ENCODE measurements at places on chromosomes 6 and 20. TPM values are rescaled to one million over a fixed set of nuclear protein-coding genes. Genes with fewer than 3 reads are reported as not detected.

DNA sequence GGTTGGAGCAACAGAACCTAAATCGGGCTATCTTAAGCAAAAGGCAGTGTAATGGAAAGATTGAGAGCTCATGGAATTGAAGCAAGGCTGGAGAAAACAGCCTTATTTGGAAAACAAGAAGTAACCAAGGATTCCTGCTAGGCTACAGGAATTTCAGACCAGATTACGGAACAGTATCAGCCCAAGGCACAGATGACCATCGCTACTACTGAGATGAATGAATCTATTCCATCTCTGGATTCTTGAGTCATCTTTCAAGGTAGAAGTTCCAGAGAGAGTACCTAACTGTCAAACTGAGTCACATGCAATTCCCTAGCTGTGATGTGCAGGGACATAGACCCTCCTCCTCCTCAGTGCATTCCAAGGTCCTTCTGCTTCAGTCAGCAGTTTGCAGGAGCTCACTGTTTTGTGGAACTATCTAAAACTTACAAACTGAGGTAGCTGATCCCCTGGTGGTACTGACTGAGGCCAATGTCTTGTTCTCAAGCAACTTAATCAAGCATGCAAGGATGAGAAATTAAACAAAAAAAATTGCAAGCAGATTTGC, 62.0 kb upstream of the SMLR1 start:
- H3K4me3 ChIP-seq: no peak overlapping the region
- no peak overlapping the region for H3K27ac ChIP-seq
- H3K4me1 ChIP-seq: no peaks in the 10 kb centered on the region
- no peak for DNase-seq

GRCh38 chr20:1810572-1810925, 84.7 kb upstream of the SIRPA start:
- no peak overlapping the region for H3K4me3 ChIP-seq
- H3K27me3 ChIP-seq: peaks cover 31% of the 10 kb centered on the region
- H3K27ac ChIP-seq: no peak overlapping the region
- peaks cover 8% of the 10 kb centered on the region for H3K4me1 ChIP-seq

DNA sequence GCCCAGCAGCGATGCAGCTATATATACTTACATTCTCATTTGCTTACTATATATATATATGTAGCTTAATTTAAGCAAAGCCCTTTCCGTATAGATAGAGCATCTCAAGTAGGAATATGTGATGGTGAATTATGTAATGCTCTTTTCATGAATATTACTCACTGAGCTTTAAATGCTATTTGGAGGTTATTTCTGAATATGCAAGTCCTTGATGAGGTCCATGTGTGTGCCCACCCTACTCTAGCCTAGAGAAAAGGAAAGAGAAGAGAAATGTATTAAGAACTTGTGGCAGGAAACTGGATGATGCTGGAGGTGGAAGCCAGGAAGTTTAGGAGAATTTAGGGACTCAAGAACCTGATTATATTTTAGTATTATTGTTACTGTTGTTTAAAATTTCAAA, 63.2 kb downstream of the PHACTR1 start:
- DNase-seq: no peak
- no peaks in the 10 kb centered on the region for H3K36me3 ChIP-seq
- no peak overlapping the region for H3K27ac ChIP-seq

DNA sequence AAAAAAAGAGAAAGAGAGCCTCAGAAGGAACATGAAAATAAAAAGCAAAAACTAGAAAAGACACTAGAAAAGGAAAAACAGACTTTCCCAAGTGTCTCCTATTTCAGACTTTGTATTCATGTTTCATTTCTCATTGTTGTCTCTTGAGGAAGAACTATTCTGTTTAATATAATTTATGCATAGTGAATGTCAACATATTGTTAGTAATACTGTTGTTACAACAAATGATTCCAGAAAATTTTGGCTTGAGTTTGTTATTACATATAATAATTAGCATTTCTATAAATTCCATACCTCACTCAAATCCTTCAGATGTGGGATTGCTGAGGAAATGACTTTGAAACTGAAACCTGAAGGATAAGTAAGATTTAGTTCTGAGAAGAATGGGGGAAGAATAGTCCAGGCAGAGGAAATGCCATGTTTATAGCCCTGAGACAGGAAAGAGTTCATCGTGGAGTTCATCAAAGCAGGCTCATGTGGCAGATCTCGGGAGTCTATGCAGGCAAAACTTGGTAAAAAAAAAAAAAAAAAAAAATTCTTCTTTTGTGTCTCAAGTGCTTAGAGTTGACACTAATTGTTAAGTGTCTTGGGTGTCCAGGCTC, 53.1 kb upstream of the EIF2S2 start:
- H3K27me3 ChIP-seq: peaks cover 4% of the 10 kb centered on the region
- DNase-seq: no peak
- no peak overlapping the region for H3K4me3 ChIP-seq

DNA sequence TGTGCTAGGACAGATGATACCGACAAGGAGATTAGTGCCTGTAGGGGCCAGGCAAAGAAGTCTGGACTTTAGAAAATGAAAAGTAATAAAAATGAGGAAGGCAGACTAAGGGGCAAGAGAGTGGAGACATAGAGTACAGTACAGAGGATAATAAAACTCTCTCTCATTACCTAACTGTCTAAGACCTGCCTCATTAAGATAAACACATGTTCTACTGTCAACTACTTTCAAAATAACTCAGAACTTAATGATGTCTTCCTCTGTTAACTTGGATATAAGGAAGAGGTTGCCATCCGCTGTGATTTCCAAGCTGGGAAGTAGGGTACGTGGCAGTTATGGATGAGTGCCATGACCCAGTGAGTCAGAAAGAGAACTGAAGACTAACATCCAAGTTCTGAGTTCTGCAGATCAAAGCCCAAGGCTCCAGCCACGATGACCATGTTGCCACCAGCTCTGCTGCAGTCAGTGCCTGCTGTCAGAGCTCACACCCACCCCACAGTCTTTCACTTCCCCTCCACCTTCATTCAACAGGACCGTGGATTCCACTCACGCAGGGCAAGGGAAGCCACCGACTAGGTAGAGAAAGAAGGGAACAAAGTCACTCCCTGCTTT, 81.8 kb downstream of the KIF16B start:
- no peak overlapping the region for H3K27ac ChIP-seq
- no peak overlapping the region for H3K4me3 ChIP-seq
- H3K36me3 ChIP-seq: no peaks in the 10 kb centered on the region
- DNase-seq: no peak

- H3K4me1 ChIP-seq: peaks cover 10% of the 10 kb centered on the region
- DNase-seq: no peak
- H3K27ac ChIP-seq: no peak overlapping the region
- no peak overlapping the region for H3K4me3 ChIP-seq
- H3K27me3 ChIP-seq: peaks cover 74% of the 10 kb centered on the region
These were observed 392 bp downstream of the TRIM31 start for GRCh38 chr6:30112402-30112994.

- DNase-seq: no peak
- no peaks in the 10 kb centered on the region for H3K36me3 ChIP-seq
- peaks cover 7% of the 10 kb centered on the region for H3K27me3 ChIP-seq
These were observed 39.1 kb upstream of the BEND6 start for GRCh38 chr6:56915832-56916231.

GRCh38 chr6:50442531-50443040, 270.7 kb upstream of the TFAP2D start:
- no peak for DNase-seq
- no peaks in the 10 kb centered on the region for H3K27me3 ChIP-seq
- H3K4me1 ChIP-seq: no peaks in the 10 kb centered on the region
- no peak overlapping the region for H3K27ac ChIP-seq

- H3K36me3 ChIP-seq: no peaks in the 10 kb centered on the region
- H3K27ac ChIP-seq: no peak overlapping the region
- no peak overlapping the region for H3K4me3 ChIP-seq
These were observed 183.5 kb upstream of the AFDN start for GRCh38 chr6:167643223-167643622.

GRCh38 chr20:46209930-46210671, 92.0 kb downstream of the CD40 start:
- H3K27ac ChIP-seq: no peak overlapping the region
- H3K4me1 ChIP-seq: peaks cover 14% of the 10 kb centered on the region
- H3K4me3 ChIP-seq: no peak overlapping the region

DNA sequence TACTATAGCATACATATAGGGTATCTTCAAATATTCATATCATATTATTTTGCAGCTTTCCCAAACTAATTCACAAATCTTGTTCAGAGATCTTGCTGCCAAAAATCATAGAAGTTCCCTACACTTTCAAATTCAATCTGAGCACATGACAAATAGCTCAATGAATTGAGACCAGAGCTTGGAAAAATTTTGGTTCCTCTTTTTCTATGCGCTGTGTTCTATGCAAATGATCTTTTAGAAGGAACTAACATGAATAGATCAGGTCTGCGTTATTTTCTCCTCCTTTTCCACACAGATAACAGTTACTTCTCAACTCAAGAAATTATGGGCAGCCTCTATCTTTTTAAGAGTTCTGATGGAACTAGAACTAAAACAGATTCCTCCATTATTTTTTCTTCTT, 316.3 kb downstream of the ARHGAP18 start:
- H3K27ac ChIP-seq: no peak overlapping the region
- H3K36me3 ChIP-seq: no peaks in the 10 kb centered on the region
- no peak for DNase-seq
- H3K4me1 ChIP-seq: peaks cover 7% of the 10 kb centered on the region
- no peak overlapping the region for H3K4me3 ChIP-seq

GRCh38 chr6:37731371-37731770, 33.7 kb upstream of the MDGA1 start:
- no peak overlapping the region for H3K4me3 ChIP-seq
- no peaks in the 10 kb centered on the region for H3K27me3 ChIP-seq
- no peak overlapping the region for H3K27ac ChIP-seq
- H3K36me3 ChIP-seq: no peaks in the 10 kb centered on the region
- peaks cover 9% of the 10 kb centered on the region for H3K4me1 ChIP-seq

DNA sequence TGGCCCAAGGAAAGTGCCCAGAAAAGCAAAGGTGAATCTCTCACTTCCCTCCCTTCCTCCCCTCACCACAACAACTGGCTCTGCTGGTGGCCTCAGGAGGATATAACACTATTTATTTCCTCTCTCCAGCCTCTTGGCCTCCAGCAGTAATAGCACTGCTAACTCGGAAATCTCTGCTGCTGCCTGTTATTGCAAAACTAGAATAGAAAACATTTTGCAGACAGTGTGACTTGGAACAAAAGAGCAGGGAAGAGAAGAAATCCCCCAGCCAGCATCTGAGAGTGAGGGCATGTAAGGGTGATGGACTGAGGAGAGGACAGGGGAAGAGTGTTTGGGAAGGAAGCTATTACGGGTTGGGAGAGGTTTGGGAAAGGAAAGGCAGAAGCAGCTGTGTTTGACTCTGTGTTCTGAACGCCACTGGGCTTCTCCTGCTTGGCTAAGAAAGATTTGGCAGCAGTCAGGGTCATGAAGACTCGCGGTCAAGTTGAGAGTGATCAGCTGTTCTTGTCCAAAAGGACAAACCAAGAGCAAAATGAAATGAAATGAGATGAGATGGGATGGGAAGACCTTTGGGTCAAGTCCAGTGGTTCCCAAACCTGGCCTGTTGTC, 81.0 kb upstream of the SNX9 start:
- H3K27me3 ChIP-seq: no peaks in the 10 kb centered on the region
- peaks cover 7% of the 10 kb centered on the region for H3K36me3 ChIP-seq
- no peak for DNase-seq
- H3K4me3 ChIP-seq: no peak overlapping the region
- H3K27ac ChIP-seq: no peak overlapping the region
- peaks cover 7% of the 10 kb centered on the region for H3K4me1 ChIP-seq

DNA sequence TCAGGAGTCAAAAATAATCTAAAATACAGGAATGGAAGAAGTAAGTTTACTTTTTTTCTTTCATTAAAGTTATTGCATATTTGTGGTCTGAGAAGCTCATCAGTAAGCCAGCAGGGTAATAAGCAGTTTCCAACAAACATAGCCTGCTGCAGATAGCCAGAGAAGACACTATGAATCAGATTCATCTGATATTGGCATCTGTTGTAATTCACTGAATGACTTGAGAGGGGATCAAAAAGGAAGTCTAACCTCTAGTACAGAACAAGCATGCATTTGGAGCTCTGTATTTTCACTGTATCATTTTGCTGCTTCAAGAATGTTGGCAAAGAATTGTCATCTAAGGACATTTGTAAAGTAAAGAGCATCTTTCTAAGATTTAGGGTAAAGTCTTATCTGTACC, 53.8 kb upstream of the UFL1 start:
- H3K27me3 ChIP-seq: no peaks in the 10 kb centered on the region
- H3K4me3 ChIP-seq: no peak overlapping the region
- peaks cover 26% of the 10 kb centered on the region for H3K4me1 ChIP-seq
- no peaks in the 10 kb centered on the region for H3K36me3 ChIP-seq
- H3K27ac ChIP-seq: no peak overlapping the region

The NKX2-2 gene
- not detected for total RNA-seq

The HTR1E gene
- not detected for total RNA-seq

The ASXL1 gene
- 97.5 TPM for total RNA-seq

The POU5F1 gene
- not detected for total RNA-seq

The HLA-DQA1 gene
- 5.3 TPM for total RNA-seq

The SSTR4 gene
- total RNA-seq: not detected

The CRISP1 gene
- not detected for total RNA-seq

The F13A1 gene
- not detected for total RNA-seq
